ENCODE measurements at places on chromosomes 4 and X. TPM values are rescaled to one million over a fixed set of nuclear protein-coding genes. Genes with fewer than 3 reads are reported as not detected.

DNA sequence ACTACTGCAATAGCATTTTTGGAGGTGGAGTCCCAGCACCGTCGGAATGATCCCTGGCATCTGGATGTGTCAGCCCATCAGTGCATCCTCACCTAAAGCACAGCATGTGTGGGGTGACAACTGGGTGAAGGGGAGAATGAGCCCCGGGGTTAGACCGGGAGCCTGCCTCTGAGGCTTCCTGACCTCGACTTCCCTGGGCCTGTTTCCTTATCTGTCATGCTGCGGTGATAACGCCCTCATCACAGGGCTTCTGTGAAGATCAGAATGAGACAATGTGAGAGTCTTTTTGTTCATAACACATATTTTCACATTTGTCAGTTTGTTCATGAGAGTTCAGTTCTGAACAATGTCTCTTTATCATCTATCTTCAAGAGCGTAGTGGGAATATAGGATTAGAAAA, 31.1 kb upstream of the PDLIM3 start:
- no peaks in the 10 kb centered on the region for H3K27me3 ChIP-seq
- no peak overlapping the region for H3K4me3 ChIP-seq
- H3K4me1 ChIP-seq = peaks cover 48% of the 10 kb centered on the region
- no peaks in the 10 kb centered on the region for H3K36me3 ChIP-seq

DNA sequence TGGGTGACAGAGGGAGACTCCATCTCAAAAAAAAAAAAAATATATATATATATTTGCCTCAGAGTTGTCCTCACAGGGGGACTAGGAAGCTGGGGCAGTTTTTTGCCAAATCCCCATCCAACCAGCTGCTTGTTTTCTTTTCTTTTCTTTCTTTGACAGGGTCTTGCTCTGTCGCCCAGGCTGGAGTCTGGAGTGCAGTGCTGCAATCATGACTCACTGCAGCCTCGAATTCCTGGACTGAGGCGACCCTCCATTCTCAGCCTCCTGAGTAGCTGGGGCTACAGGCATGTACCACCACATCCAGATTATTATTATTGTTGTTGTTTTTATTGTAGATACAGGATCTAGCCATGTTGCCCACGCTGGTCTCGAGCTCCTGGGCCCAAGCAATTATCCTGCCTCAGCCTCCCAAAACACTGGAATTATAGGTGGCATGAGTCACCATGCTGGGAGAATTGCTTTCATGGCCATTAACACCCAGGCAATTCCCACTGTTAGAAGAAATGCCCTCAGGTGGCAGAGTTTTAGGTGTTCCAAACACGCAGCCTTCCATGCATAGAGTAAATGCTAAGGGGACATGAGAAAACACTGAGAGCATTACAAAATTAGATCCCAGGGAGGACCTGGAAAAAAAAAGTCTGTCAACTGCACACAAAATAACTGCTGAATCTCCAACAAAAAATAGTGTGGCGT, 98.0 kb downstream of the ARHGAP6 start:
- H3K4me3 ChIP-seq = no peak overlapping the region
- no peaks in the 10 kb centered on the region for H3K27me3 ChIP-seq
- no peak overlapping the region for H3K27ac ChIP-seq
- H3K4me1 ChIP-seq = peaks cover 2% of the 10 kb centered on the region
- no peak for DNase-seq

DNA sequence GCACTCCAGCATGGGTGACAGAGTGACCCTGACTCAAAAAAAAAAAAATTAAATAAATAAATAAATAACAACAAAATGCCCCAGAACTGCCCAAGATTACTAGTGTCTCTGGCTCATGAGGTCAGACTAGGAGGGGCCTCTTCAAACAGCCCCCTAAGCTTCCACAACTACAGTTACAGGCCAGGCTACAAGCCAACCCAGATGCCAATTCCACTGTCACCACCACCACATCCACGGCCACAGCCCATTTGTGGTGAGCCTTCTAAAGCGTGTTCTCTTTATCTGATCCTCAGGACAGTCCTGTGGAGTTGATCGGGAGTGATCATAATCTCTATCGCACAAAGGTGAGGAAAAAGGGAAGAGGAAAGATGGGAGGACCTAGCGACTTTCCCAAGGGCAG, 36.6 kb downstream of the IGFBP7 start:
- no peak for DNase-seq
- no peak overlapping the region for H3K4me3 ChIP-seq
- no peaks in the 10 kb centered on the region for H3K27me3 ChIP-seq
- no peak overlapping the region for H3K27ac ChIP-seq
- no peaks in the 10 kb centered on the region for H3K36me3 ChIP-seq

Gene ZNF280C
- total RNA-seq = 3.5 TPM

Gene AMMECR1
- 1.2 TPM for total RNA-seq

Gene PABPC1L2B
- total RNA-seq = not detected

Gene PPEF2
- 0.13 TPM for total RNA-seq

Gene PLXNA3
- 3.4 TPM for total RNA-seq

All from gastrocnemius medialis (tissue), 4 donors.